ENCODE measurements at places on chromosomes 1 and 21.

DNA sequence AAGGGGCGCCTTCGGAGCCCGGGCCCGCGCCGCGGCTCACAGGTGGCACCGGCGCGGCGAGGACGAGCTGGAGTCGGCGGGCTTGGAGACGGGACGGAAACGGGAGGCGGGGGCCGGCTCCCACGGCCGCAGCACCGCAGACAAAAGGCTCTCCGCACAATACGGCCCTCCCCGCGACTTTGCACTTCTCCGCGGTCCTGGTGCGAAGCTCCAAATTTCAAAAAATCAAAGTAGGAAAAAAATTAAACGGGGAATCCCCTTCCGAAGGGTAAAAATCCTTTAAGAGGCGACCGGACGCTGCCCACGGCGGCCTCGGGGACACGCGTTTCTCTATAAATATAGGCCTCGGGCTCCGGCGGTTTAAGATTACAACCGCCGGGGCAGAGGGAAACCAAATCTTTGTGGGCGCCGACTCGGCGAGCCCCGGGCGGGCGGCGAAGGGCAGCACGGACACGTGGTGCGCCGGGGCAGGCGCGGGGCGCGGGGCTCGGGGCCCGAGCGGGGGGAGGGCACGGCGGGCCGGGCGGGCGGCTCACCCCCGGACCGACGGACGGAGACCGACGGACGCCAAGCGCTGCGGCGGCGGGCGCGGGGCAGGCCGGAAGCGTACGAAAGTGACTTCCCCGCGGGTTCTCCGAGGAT is 453 bp downstream of the PABPC4 start:
- peak; percentile 37 for DNase-seq

GRCh38 chr1:231395076-231395997 is 26.8 kb downstream of the EGLN1 start:
- no peak for DNase-seq

GRCh38 chr1:44724296-44724954 is 6.5 kb downstream of the RNU5D-1 start:
- DNase-seq, result no peak

- no peak for DNase-seq
Measured at GRCh38 chr1:113945329-113945728, 16.2 kb downstream of the HIPK1 start.

DNA sequence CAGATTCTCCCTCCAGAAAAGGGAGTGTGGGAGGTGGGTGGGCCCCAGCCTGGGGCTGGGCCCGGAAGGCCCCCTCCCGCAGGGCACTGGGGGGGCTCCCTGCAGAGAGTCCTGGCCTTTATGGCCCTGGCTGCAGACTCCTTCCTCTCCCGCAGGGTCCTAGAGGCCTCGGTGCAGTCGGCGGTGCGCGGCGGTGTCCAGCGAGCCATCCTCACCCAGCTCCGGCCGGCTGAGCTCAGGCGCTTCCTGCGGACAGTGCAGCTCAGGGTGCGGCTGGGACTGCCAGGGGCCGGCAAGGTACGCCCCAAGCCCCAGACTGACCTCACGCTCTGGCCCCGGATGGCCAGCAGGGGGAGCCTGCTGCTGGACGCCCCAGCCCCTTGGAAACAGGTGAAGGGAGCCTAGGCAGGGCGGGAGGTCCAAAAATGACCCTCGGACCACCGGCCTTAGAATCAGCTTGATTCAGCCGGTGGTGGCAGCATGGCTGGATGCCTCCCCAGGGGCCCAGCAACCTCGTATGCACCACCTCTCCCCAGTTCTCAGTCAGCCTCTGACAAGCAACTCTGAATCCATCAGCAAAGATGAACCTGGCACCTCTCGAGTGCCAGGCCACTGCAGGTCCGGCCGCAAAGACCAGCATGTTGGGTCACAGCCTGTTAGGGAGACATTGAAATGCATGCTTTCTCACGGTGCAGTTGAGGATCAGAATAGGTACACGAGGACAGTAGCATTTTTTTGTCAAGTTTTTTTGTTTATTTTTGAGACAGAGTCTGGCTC is 20.6 kb downstream of the MTHFR start:
- DNase-seq, result peak; percentile 59

DNA sequence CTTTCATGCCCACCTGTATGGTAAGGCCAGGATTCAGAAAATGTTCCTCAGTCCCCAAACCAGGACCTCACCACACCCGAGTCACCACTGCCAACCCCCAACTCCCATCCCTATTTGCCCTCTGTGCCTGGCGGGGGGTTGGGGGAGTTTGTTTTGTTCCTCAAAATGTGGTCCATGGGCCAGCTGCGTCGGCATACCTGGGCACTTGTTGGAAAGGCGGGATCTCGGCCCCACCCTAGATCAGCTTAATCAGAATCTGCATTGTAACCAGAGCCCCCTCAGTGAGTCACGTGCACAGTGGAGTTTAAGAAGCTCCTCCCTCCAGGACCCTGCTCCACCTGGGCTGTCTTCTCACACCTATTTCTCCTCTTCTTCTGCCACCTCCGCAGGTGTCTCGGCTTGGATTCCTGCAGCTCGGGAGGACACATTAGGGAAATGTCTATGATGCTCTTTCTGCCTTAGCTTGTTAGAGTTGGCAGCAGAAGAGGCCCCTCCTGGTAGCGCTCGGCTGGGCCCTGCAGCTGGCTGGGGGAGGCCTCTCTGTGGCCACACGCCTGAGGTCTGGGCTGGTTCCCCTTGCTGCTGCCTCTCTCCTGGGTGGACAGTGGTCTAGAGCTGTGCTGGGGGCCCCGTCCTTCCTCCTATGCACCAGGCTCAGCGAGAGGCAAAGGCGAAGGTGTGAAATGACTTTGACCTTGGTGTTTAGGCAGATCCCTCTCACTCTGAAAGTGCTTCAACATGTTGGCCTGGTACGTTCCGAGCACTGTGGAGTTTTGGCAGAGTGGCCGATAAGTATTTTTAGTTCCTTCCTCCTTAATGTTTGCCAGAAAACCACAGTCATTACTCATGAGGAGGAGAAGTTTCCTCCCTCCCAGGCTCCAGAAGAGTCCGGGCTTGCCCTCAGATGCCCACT is 41.8 kb upstream of the CAMTA1 start:
- no peak for DNase-seq

DNA sequence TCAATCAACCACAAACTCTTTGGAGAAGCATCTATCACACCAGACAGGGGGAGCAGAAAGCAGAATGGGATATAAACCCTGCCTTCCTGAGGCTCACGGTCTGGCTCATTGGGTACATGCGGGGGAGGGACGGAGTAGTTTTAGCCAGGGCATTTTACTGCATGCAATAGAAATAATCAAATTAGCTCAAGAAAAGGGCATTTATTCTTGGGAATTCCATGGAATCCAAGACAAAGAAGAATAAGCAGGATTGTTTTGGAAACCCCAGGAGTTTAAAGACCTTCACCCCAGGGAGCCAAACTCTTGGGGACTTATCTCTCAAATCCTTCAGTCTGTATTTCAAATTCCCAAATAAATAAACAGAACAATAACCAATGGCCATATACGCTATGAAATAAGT is 5.2 kb upstream of the KAZN start:
- no peak for DNase-seq

DNA sequence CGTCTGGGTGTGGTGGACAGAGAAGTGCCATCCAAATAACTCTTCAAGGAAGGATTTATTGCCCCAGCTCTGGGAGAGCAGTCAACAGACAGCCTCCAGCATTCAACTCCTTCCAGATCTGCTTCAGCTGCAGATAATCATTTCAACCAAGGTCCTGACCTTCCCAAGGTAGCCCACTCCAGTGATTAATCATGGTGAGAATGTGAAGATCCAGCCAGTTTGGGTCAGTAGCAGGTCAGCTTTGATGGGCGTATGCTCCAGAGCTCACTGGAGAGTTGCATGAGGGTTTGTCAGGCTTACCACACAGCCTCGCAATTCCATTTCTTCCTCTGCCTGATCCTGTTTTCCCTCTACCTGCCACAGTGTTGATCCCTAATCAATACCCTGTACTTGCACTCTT is 214.5 kb upstream of the ZRANB2 start:
- no peak for DNase-seq

Measured in stimulated activated CD4-positive, alpha-beta T cell treated with anti-CD3 and anti-CD28 coated beads, Interleukin-2, amount 100 ng/mL, for 24 hours (primary cell).